ENCODE measurements at places on chromosomes 13 and 19.

GRCh38 chr19:5049561-5049960 is 80.6 kb downstream of the KDM4B start:
- DNase-seq = no peak

GRCh38 chr13:114099918-114100445 is 32.4 kb downstream of the RASA3 start:
- no peak for DNase-seq

- DNase-seq = no peak
Measured at GRCh38 chr13:67445436-67445835, 215.3 kb upstream of the PCDH9 start.

- DNase-seq = peak; percentile 59
Measured at GRCh38 chr19:41616792-41617621, 9.9 kb downstream of the CEACAM4 start.

DNA sequence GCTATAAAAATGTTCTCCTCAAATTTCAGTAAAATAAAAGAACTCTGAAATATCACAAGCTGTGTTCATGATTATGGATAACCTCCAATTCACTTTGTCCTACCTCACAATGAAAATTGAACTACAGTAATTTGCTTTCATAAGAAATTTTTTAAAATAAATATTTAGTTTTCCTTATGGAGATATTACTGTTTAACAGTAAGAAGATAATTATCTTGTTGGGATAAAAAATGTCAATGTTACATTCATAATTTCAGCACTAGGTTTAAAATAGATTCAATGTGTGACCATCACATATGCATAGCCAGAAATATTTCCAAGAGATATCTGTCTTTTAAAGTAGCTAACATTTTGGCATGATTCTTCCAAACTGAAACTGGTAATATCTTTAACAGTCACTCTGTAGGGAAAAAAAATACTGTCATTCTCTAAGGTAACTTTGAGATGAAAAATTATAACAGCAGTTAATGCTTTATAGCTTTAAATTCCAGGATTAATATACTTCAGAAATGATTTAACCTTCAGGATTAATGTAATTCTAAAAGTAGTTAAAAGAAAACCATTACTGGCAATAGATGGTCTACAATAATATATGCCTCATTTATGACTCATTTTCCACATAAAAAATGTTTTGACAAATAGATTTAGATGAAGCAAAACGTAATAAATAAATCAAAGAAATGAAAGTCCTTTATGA is 91.3 kb downstream of the SPRY2 start:
- DNase-seq = no peak

DNA sequence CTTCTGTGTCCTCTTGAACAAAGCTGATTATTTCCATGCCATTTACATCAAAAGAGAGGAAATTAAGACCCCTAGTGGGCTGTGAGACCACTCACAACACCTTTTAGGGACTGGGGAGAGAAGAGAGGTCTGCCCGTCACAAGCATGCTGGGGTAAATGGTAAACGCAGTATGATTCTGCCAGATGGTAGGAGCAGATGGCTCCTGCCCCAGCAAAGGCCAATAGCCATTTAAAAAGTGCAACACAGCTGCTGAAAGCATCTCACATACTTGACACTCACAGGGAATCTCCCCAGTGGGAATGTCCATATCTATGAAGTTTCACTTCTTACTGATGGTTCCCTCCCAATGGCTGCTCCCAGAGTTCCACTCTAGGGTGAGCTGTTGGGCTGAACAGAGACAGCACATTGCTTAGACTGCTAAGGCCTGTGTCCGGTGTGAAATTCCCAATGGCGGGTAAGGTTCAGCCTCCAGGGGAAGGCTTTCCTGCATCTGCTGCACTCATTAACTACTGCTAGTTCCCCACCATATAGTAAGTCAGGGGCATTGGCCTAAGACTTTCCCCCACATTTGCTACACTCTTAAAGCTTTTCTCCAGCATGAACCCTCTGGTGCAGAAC is 7.4 kb downstream of the ZNF671 start:
- DNase-seq = no peak

DNA sequence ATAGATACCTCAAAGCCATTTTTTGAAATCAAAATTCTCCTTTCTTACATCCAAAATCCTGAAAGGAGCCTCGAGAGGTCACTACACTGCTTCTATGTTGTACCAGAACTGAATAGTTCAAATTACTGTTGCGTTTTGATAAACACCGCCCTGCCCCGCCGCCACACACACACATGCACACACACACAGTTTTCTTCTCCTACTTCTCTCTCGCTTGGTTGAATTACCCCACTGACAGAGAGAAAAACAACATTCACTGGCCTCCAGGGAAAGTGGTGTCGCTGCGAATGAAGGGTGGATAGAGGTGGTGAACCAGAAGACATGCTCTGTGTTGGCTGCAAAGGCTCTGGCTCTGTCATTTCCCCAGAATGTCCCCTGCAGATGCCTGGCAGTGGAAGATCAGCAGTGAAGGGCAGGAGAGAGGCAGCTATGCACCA is 183.4 kb upstream of the RFC3 start:
- no peak for DNase-seq

DNA sequence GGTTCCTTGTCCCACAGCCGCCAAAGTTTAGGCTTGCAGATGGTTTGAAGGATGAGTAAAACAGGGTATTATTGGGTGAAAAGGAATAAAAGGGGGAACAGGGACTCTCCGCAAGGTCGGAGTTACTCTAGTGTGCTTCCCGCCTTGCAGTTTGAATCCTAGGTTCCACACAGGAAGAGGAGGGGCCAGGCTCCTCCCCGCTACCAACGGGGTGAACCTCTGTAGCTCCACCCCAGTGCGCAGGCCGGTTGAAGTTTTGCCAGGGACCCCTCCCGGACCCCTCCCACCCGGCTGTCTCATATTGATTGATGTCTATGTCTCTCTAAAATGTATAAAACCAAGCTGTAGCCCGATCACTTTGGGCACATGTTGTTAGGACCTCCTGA is 11.6 kb upstream of the GTF2F2 start:
- no peak for DNase-seq

- no peak for DNase-seq
Measured at GRCh38 chr13:44267980-44268379, 105.6 kb upstream of the SERP2 start.

DNA sequence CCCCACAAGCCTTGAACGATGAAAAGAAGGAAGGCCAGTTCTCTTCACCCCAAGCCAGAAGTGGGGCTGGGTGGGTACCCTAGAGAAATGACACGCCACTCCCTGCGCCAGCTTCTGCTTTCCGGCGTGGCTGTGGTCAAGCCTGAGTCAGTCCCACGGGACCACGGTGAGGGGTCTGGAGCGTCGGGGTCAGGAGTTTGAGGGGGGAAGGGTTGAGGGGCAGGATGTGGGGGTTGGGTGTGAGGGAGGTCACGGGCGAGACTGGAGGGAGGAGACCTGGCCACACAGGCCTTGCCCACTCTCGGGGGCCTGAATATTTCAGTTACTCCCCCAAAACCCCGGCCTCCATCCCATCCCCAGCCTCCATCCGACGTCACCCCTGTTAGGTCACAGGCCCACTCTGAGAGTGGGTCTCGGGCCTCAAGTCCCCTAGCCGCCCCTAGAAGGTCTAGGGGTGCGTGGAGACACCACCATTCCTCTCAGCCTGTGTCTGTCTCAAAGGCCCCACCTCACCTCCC is 500 bp upstream of the IFI30 start:
- no peak for DNase-seq

DNA sequence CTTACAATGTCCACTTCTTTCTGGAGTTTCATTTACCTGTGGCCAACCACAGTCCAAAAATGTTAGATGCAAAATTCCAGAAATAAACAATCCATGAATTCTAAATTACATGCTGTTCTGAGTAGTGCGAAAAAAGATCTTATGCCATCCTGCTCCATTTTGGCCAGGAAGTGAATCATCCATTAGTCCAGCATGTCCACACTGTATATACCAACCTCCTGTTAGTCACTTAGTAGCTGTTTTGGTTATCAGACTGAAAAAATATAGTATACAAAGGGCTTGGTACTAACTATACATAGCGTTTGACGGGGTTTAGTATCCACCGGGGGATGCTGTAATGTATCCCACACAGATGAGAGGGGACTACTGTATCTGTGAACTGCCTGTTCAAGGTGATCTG is 618.0 kb upstream of the ARGLU1 start:
- DNase-seq = no peak

DNA sequence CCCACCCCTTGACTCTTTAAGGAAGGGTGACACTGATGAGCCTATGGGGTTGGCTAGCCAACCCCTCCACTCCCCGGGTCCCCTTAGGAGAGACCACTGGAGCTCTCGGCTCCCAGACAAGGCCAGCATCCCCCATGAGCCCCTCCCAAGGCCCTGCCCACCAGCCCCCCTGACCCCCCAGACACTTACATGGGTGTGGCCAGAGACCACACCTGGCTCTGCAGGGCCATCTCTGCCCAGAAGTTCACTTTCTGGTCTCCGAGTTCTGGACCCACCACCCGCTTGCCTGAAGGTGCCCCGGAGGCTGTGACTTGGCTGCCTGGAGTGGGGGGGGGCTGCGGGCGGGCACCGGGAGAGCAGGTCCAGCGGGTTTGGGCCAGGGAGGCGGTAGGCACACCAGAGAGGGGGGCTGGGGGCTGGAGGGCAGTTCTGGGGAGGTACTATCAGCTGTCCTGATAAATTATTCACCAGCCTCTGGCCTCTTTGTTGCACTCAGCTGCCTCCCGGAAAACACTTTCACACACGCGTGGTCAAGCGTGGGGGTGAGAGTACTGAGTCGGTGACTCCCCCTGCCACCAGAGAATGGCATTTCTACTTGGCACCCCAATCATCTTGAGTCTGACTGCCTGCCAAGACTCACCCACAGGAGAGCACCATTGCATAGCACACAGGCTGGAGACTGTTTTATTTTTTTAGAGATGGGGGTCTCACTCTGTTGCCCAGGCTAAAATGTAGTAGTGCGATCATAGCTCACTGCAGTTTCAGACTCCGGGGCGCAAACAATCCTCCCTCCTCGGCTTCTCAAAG is at the start of gene PALM3:
Gene PALM3, minus strand, starts transcription at position 326 of the 807 bp plus-strand sequence. Its CDS starts 96 bp downstream, at position 230.
- no peak for DNase-seq

- no peak for DNase-seq
Measured at GRCh38 chr13:66219506-66219905, 1010.6 kb downstream of the PCDH9 start.

DNA sequence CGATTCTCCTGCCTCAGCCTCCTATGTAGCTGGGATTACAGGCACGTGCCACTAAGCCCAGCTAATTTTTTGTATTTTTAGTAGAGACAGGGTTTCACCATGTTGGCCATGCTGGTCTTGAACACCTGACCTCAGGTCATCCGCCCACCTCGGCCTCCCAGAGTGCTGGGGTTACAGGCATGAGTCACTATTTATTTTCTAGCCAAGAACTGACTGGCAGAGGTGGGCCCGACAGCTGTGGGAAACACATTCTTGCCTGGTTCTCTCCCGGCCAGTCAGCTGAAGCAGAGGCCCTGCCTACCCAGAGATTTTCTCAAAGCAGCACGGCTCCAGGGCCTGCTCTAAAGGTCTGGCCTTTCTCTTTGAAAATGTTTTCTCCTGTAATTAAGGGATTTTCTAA is 108.0 kb downstream of the KCTD15 start:
- DNase-seq = peak; percentile 39

DNA sequence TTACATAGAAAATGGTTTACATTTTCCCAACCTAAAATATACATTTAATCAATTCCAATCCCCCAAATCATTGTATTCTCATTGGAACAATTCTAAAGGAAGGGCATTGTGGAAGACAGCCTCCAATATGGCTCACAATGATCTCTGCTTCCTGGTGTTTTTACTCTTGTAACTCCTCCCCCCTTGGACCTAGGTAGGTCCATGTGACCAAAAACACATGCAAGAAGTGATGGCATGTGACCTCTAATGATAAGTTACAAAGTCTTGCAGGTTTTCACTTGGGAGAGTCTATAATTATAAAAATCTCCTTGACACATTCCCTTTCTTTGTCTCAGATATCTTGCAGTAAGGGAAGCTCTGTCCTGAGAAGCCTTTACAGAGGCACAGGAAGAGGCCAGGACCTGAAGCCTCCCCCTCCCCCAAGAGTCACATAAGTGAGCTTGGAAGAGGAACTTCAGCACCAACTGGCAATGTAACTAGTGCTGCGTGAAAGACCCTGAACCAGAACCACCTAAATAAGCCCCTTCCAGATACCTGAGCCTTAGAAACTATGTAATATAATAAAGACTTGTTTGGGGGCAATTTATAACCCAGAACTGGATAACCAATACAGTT is 816.2 kb upstream of the ATXN8OS start:
- DNase-seq = peak; percentile 5

DNA sequence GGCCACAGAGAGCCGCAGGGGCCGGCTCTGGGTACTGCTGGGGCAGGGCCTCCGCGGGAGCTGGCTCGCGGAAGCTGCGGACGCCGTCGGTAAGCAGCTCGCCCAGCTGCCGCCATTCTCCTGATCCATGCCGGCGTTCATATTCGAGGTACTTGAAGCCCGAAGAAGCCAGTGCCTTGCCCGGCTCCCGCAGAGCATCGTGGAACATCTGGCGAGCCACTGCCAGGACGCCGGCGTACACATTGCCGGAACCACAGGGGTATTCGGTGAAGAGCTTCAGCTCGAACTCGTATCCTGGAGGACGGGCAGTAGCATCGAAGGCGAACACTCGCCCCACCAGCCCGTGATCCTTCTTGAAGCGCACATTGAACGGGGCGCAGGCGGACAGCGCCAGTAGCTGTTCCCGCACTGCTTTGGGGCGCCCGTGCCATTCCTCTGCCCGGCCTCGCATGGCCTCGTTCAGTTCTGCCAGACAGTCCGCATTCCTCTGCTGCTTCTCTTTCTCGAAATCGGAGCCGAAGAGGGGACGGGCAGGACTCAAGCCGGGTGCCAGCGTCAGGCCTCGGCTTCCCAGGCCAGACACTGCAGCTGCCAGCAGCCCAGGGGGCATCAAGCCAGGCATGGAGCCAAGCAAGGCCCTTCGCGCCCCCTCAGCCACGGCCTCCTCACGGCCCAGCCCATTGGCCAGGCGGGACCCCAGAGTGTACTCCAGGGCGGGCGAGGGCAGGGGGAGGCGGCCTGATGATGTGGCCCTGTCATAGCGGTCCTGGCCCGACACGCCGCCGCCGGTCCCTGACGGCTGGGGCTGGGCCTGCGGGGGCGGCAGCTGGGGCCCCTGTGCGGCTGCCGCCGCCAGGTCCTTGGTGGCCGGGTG is 1.0 kb downstream of the IRF2BP1 start:
- no peak for DNase-seq

- DNase-seq = no peak
Measured at GRCh38 chr13:109110159-109110558, 480.7 kb downstream of the MYO16 start.

DNA sequence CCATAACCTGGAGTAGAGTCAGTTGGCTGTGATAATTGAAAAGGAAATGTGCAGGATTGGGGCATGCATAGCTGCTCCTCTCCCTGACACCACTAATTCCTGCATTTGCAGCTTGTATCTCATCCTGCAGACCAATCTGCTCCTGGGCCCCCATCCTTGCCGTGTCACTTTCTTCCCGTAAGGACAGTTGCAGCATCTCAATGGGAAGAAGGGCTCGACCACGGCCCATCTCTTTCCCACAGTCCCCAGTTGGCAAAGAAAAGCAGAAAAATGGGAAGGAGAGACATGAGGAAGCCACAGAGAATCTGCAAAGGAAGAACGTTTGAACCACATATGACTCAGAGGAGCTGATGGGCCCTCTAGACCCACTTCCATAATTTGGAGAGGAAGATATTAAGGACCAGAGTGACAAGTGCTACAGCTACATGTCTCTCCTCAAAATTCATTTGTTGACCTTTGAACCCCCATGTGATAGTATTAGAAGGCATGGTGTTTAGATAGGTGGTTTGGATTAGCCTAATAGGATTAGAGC is 1.8 kb upstream of the SIGLEC12 start:
- DNase-seq = no peak
